Adipocyte (in vitro differentiated cells): ENCODE measurements at places on chromosomes 5 and 9.

DNA sequence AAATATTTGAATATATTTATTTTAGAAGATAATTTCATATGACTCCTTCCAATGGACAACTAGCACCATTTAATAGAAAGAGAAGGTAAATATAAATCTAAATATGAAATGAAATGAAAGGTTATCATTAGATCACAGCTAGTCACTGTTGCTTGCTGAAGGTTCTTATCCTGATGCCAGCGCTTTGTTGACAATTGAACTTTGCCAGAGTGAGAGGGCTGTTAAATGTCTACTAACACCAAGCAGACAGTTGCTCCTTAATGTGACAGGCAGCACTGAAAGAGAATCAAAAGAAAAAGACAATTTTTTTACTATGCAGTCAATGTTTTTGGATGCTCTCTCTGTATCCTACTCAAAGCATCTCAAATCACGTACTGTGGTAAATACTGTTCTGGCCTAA is 152.6 kb upstream of the SEMA6A start:
- DNase-seq, result no peak

DNA sequence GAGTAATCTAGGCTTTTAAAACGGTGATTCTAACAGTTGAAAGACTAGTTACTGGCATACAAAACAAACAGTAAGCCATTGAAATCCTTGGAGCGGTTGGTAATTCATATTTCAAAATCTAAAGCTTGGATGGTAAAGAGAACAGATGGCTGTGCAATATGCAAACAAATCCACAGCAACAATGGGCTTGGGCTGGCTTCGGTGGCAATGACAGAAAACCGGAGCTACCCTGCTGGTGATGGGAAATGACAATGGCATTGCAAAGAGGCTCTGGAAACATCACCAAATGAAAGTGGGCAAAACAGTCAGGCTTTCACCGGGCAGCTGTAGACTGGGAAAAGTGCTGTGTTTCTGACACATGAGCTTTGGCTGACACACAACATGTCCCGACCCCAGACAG is 42.2 kb downstream of the MED27 start:
- DNase-seq, result no peak

GRCh38 chr9:125486576-125486975 is 220.4 kb downstream of the MAPKAP1 start:
- no peak for DNase-seq

DNA sequence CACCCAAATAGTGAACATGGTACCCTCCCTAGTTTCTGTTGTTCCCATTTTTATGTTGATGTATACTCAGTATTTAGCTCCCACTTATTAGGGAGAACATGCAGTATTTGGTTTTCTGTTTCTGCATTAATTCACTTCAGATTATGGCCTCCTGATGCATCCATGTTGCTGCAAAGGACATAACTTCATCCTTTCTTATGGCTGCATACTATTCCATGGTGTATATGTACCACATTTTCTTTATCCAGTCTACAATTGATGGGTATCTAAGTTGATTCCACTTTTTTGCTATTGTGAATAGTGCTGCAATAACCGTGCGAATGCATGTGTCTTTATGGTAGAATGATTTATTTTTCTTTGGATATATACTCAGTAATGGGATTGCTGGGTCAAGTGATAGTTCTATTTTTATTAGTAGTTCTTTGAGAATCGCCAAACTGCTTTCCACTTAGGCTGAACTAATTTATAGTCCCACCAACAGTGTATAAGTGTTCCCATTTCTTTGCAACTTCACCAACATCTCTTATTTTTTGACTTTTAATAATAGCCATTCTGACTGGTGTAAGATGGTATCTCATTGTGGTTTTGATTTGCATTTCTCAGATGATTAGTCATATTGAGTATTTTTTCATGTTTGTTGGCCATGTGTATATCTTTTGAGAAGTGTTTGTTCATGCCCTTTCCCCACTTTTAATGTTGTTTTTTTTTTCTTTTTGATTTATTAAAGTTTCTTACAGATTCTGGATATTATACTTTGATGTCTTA is 79.6 kb downstream of the SMIM15 start:
- peak; percentile 2 for DNase-seq

DNA sequence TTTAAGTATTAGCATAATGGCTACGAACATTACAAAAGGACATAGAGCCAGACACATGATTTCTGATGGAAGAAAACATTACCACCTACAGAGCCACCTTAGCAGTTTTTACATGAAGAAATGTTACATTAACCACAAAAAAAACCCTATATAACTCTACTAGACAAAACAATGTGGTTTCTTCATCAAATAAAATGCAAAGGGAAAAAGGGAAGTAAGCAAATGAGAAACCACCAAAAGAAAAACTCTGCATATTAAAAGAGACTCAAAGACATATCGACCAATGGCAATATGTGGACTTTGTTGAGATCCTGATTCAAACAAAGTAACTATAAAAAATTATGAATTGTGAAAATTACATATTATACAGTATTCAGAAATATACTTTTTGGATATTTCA is 132.7 kb downstream of the TSSK1B start:
- DNase-seq, result no peak

- DNase-seq, result no peak
Measured at GRCh38 chr5:157578079-157578780, 2.7 kb upstream of the ADAM19 start.

- DNase-seq, result no peak
Measured at GRCh38 chr9:79408200-79408599, 163.6 kb upstream of the TLE4 start.

- peak; percentile 52 for DNase-seq
Measured at GRCh38 chr5:145484158-145484557, 351.0 kb downstream of the PRELID2 start.

- no peak for DNase-seq
Measured at GRCh38 chr5:140207250-140207964, 32.4 kb downstream of the CYSTM1 start.

DNA sequence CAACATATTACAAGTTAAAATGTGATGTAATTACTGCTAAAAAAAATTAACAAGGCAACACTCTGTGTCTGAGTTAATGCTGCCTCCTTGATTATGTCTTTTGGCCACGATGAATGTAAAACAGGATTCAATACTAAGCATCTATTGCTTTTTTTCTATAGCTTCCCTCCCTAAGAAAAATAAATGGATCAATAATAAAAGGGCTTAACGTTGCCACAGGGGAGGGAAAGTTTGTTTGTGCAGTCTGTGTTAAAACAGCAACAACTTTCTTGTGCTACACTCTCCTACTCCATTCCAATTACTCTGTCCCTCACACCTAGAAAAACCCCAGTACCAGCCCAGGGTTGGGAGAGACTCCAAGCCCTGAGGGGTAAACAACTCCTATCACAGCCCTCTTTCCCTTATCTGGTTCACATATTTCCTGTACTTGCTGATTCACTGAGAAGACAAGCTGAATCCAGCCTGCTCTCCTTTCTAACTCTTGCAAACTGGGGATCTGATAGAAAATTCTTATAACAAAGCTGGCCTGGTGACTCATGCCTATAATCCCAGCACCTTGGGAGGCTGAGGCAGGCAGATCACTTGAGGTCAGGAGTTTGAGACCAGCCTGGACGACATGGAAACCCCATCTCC is 44.8 kb downstream of the PTPN3 start:
- peak; percentile 71 for DNase-seq

GRCh38 chr9:114096866-114097612 is 2.1 kb downstream of the KIF12 start:
- no peak for DNase-seq

GRCh38 chr9:113616116-113616515 is 152.6 kb downstream of the RGS3 start:
- DNase-seq, result peak; percentile 30

GRCh38 chr5:148853868-148854267 is 27.5 kb downstream of the ADRB2 start:
- no peak for DNase-seq
